Esophagus mucosa (tissue), 1 donor: ENCODE measurements at places on chromosomes 6 and 20. TPM values are rescaled to one million over a fixed set of nuclear protein-coding genes. Genes with fewer than 3 reads are reported as not detected.

Gene CD24
- 1,371 TPM for total RNA-seq

DNA sequence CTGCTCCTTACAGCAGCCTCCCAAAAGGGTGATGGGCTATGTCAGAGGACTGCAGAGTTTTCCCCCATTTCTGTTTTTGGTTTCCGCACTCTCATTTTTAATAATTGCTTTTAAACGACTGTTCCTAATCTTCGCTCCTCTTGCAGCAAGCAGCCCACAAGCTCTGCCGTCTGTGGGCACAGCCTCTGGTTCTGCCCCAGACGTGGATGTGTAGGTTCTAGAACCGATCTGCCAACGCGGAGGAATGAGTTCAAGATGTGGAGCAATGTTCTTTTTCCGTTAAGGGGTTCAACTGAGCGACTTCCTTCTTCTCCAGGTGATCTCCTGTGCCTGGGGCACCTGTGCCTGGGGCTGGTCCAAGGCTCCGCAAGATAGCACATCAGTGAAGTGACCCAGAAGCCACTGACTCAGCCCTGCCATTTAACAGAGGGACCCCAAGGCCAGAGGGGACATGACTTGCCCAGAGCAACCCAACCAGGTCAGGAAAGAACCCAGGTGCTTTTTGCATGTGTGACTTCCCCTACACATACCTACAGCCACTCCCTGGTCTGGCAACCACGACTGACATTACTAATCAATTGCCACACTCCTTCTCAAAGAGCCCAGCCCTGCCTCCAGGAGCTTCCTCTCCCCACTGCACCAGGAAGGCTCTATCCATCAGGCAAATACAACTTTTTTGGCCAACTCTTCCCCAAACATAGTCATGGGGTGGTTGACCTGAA lies 22.7 kb downstream of the PMEPA1 start:
- peak; percentile 95 for ATAC-seq

DNA sequence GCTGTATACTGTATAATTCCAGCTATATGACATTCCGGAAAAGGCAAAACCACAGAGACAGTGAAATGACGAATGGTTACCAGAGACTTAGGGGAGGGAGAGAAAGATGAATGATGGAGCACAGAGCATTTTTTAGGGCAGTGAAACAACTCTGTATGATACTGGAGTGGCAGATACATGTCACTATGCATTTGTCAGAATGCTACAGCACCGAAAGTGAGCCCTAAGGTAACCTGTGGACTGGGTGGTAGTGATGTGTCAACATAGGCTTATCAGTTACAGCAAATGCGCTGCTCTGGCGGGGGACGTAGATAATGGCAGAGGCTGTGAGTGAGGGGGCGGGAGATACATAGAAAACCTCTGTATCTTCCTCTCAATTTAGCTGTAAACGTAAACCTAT lies 201.3 kb upstream of the SSTR4 start:
- no peak for ATAC-seq

DNA sequence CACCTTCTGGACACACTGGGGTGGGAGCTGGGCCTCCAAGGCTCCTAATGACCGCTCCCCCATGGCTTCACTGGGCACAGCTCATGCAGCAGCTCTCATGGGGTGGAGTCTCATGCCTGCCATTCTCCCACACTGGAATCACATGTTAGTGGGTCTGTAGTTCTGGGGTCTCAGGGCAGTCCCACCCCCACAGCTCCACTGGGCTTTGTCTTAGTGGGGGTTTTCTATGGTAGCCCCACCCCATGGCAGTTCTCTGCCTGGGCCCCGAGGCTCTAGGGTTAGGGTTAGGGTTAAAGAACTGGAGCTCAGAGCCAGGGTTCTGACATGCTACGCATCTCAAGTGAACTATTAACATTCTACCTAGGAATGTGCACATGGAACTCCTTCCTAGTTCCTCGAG lies 139.0 kb downstream of the PCSK2 start:
- ATAC-seq, result no peak

DNA sequence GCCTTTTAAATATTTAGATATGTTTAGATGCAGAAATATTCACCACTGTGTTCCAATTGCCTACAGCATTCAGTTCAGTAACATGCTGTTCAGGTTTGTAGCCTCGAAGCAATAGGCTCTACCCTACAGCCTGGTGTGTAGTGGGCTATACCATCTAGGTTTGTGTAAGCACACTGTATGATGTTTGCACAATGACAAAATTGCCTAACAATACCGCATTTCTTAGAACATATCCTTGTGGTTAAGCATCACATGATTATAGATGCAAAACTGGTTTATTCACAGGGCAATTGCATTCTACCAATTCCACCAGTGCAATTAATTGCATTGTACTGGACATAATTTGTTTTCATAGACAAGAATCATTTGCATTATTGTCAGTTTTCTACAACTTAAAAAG lies 7.9 kb upstream of the SLC22A16 start:
- ATAC-seq, result peak; percentile 79
